ENCODE measurements at places on chromosomes 1 and 21.

DNA sequence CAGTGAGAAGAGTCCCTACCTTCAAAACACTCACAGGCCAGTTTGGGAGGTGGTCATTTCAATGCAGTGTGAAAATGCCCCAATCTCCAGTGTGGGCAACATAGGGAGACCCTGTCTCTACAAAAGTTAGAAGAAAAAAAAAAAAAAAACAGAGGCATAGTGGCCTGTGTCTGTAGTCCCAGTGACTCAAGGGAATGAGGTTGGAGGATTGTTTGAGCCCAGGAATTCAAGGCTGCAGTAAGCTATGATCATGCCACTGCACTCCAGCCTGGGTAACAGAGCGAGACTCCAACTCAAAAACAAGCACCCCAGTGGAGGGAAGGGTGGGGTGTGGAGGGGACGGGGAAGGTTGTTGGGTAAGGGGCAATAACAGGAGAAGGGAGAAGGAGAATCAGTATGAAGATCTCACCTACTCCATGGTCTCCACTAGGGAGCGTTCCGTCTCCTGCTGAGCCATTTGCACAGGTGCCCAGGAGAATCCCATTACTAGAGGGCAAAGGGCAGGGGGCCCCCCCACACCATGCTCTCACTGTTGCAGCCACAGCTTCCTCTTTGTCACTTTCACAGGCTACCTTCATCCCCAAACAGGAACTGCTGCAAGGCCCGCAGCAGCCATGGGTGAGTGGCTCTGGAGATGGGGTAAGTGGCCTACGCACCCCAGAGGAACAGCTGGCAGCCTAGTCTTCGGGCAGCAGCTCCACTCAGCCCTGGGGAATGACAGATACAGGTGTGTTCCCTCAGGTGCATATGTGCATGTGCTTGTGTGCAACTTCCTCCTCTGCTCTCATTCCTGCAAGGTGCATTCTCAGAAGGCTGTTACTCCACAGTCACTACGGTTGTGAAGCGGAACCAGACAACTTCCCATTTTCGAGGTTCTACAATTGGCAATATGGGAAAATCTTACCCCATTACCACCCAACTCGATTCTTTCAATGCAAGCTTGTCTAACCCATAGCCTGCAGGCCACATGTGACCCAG is 87.9 kb upstream of the LYST start:
- no peak for DNase-seq

DNA sequence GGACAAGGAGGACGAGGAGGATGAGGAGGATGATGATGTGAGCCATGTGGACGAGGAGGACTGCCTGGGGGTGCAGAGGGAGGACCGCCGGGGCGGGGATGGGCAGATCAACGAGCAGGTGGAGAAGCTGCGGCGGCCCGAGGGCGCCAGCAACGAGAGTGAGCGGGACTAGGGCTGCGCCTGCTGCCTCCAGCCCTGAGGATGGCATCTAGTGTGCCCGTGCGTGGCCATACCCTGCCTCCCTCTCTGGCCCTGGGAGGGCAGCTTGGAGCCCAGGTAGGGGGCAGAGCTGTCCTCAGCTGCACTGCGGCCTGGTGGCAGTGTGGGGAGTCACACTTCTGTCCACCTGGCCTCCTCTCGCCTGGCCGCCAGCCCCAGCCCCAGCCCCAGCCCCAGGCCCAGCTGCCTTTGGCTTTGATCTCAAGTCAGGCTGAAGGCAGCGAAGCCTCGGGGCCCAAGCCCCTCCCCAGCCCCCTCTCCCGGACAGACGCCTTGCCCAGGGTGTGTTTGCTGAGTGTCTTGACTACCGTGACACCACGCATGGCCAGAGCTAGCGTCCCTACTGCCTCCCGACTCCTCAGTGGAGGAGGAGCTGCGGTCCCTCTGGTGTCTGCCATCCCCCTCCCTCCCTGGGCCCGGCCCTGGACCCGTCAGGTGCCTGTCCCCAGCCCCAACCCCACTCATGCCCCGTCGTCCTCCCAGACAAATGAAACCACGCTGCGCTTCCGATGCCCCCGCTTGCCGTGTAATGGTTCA is 155.2 kb downstream of the PEX14 start:
- no peak for DNase-seq

DNA sequence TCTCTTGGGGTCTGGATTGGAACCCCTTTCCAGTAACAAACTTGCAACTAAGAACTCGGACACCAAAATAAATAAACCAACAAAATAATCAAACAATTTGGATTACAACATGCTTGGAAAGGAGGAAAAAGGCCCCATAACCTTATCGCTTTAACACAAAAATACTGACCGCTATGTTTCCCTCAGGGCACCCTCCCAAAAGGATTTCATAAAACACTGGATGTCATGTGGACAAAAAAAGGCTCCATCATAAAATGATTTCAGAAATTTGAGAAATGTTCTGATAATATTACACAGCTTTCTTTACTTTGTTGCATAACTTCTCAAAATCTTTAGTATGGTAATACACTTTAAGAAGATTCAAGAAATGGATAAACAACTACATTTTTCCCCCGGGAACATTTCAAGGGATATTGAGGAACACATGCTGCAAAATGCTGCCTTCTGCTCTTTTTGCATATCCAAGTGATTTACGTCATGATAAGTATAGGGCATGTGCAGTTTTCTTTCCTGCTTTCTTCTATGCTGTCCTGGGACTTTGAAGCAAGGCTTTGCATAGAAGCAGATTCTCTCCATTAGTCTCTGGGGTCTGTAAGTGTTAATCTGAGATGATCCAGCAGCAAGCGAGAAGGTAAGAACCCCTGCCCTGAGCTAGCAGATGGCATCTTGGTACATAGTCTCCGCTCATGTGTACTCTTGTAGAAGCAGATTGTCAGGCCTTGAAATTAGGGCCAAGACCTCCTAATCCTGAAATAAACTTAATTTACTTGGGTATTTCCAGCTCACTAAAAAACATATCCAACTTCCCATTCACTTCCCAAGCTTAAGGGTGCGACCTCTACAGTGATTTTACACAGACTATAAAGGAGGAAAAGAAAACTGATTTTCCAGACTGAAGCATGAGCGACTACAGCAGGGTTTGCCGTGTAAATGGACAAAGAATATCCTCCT is 85.5 kb upstream of the KIAA0040 start:
- no peak for DNase-seq

- no peak for DNase-seq
Measured at GRCh38 chr1:91345395-91346005, 59.1 kb downstream of the HFM1 start.

DNA sequence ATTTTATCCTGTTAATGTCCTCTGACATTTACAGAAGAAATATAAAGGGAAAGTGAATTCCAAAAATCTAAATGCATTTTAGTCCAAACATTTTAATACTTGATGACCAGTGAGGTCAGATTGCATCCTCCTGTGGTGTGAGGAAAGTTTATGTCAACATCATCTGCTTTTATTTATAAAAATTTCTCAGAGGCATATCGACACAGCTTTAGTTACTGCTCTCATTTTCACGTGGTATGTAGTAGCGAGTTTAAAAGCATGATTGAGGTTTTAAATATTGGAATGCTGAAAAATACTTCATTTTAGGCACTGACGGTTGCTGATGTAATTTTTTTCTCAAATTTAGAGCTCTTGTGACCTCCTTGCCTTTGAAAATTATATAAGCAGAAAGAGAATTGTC is 234.8 kb downstream of the HMCN1 start:
- no peak for DNase-seq

- DNase-seq: no peak
Measured at GRCh38 chr1:229396585-229397206, 37.2 kb downstream of the ACTA1 start.

DNA sequence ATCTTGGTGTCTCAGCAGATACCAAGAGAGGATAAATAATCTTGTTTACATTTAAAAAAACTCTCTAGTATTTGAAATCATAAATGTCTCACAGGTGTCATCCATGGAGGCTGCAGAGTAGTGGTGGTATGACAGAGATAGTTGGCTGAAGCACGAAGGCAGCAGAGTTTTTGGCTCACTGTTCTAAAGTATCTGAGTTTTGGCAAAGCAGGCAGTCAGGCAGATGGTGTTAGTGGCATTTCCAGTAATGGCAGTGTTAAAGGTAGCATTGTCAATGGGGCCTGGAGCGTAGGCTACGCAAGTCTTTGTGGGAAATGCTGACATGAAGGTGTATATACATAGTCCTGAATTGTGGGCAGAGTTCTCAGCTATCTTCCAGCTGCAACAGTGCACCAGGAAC is 68.5 kb upstream of the HSD17B7 start:
- DNase-seq: no peak

DNA sequence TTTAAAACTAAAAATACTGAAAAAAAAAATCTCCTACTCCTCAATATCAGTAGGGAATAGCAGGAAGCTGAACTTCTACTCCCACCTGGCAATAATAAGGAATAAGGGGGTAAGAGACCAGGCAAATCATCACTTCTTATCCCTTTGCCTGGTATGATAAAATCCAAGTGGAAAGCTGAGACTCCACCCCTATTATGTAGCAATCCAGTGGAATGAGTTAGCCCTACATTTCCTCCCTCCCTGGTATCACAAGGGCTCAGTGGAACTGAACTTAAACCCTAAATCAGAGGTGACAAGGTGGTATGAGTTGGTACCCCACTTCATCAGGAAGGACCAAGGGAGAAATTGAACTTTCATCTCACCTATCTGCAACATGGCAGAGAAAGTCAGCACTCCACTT is 25.7 kb downstream of the TRIM33 start:
- no peak for DNase-seq

DNA sequence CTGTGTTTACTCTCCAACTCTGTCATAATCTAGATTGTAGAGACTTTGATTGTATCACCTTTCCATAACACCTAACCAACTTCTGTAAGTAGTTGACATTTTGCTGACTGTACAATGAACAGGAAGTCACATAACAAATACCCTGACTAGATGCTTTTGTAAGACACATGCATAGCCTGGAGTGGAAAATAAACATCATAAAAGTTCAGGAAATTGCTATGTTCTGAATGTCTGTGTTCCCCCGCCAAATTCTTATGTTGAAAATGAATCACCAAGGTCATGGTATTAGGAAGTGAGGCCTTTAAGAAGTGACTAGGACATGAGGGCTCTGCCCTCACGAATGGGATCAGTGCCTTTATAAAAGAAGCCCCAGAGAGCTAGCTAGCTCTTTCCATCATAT is 40.4 kb upstream of the ZSWIM5 start:
- DNase-seq: no peak

DNA sequence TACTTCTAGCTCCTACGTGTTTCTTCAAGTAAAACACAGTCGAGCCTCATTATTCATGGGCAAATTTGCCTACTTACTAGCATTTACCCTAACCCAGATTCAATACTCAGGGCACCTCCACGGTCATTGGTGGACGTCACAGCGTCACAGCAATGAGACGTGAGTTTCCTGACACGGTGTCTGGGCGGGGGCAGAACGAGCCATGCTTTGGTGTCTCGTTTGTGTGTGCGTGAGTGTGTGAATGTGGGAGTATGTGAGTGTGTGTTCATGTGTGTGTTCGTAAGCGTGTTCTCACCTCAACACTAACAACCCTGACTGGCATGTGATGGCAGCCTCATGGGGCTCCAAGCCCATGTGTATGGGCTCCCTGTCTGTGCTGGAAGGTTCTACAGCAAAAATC is 17.5 kb upstream of the COL18A1 start:
- no peak for DNase-seq

- DNase-seq: peak; percentile 99
Measured at GRCh38 chr1:156767101-156767878, at the start of gene PRCC. PRCC (plus strand) TSS chr1:156767535; CDS start chr1:156767772, 237 bp downstream.

GRCh38 chr1:67536957-67537666 is 106.9 kb upstream of the SERBP1 start:
- no peak for DNase-seq

- no peak for DNase-seq
Measured at GRCh38 chr1:56363007-56363770, 216.2 kb downstream of the PLPP3 start.

DNA sequence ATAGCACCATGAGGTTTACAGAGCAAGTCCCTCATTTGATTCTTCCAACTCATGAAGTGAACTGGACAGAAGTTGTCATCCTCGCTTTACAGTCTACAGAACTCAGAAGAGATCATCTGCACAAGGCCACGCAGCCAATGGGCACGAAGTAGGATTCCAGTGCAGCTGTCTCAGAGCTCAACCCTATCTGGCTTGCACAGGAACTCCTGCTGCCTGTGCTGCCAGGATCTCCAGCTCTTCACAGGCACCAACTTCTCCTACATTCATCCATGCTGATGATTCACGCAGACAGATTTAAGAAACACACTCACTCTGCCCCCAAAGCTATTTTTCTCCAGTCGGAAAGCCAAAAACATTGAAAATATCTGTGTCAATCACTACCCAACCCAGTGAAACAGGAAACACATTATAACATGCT is 157.0 kb downstream of the RERE start:
- no peak for DNase-seq

DNA sequence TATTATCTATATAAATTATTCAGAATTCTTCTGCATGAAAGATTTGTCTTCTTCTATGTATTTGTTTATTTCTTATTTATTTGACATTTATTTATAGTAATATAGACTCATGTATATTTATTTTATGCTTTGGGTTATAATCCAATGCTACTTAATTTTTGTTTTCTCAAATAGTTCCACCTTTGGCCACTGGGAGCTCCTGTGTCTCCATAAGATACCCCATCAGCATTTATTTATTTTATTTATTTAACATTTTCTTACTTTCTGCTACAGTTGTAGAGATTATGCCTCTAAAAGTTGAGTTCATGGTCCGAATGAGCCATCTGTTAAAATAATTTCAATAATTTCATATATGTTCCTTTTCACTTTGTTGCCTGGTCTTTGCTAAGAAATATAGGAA is 289.4 kb downstream of the ADGRL2 start:
- no peak for DNase-seq

DNA sequence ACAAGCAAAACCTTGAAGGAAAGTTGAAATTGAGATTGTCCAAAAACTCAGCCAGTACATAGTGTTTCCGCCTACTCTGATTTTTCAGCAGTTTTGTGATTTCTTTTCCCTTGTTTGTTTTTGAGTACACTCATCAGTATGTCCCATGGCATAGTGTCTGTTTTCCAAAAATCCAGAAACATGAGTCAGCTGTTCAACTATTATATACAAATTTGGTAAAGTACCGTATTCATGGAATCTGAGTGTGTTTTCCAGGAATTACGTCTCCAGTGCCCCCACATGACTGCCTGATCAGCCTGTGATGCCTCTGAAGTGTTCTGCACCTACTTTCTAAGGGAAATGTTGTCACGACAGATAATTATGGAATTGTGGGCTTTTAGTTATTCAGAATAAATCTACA is 186.8 kb downstream of the LTN1 start:
- DNase-seq: no peak

- no peak for DNase-seq
Measured at GRCh38 chr1:10947691-10948462, 64.6 kb upstream of the TARDBP start.

- peak; percentile 73 for DNase-seq
Measured at GRCh38 chr1:37038227-37039093, 4.1 kb upstream of the GRIK3 start.

DNA sequence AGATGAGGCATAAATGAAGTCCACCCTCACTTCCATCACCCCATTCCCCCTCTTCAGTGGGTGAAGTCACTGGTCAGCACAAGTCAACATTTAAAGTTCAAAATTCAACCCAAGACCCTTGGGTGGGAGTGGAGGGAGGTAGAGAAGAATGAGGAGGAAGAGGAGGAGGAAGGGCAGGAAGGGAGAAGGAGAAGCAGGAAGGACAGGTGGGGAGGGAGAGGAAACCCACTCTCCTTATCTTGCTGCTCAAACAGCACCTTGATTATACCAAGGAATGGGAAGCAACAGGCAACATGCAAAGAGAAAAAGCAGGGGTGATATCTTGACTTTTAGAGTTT is 4.0 kb upstream of the BTG2 start:
- DNase-seq: no peak

GRCh38 chr1:59057796-59058195 is 239.1 kb upstream of the FGGY start:
- no peak for DNase-seq

- no peak for DNase-seq
Measured at GRCh38 chr1:50091068-50091467, 17.7 kb upstream of the ELAVL4 start.
